ENCODE measurements at places on chromosomes 6 and 20.
A peak's percentile ranks its signal among the peaks of the same experiment; 100 is the strongest.

GRCh38 chr6:106510090-106510970 is 119.0 kb downstream of the RTN4IP1 start:
- DNase-seq = no peak

- no peak for DNase-seq
Observed at GRCh38 chr20:45911486-45912343, at the start of gene PLTP. TSS of gene PLTP (minus strand) at chr20:45912155. CDS start at chr20:45911452, 703 bp downstream.

- no peak for DNase-seq
Observed at GRCh38 chr6:104064876-104065275, 794.8 kb downstream of the HACE1 start.

DNA sequence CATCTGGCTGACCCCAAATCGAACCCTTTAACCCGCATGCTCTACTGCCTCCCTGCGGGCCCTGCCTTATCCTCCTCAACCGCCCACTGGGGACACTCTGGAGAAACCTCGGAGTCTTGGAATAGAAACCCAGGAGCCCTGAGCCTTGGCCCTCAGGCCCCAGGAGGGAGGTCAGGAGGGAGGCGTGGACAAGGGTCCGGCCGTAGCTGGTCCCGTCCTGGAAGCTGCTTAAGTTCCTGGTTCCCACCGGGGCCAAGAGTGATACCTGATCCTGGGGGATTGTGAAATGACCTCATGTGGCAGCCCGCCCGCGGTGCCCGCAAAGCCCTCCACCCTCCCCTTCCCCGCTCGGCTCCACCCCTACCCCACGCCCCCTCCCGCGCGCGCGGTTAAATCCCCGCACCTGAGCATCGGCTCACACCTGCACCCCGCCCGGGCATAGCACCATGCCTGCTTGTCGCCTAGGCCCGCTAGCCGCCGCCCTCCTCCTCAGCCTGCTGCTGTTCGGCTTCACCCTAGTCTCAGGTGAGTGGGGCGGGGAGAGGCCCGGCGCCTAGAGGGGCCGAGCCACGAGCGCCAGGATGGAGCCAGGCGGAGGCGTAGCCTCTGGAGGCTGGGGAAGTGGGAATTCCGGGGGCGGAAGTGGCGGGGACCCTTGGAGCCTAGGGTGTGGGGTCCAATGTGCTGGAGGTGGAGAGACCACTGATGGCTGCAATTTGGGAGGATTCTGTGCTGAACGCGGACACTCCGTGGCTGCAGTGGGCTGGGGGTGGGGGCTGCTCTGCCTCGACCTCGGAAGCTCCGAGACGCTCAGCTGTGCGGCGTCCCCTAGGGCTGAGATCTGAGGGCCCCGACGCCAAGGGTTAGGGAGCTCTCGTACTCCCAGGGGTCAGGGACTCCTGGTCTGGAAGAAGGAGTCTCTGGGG is at the start of gene WFDC2:
Gene WFDC2 (plus strand): TSS at position 418 of the 926 bp plus-strand sequence. CDS start 29 bp downstream, at position 447.
- no peak for DNase-seq

GRCh38 chr6:3966426-3966825 is 112.5 kb downstream of the FAM217A start:
- no peak for DNase-seq

DNA sequence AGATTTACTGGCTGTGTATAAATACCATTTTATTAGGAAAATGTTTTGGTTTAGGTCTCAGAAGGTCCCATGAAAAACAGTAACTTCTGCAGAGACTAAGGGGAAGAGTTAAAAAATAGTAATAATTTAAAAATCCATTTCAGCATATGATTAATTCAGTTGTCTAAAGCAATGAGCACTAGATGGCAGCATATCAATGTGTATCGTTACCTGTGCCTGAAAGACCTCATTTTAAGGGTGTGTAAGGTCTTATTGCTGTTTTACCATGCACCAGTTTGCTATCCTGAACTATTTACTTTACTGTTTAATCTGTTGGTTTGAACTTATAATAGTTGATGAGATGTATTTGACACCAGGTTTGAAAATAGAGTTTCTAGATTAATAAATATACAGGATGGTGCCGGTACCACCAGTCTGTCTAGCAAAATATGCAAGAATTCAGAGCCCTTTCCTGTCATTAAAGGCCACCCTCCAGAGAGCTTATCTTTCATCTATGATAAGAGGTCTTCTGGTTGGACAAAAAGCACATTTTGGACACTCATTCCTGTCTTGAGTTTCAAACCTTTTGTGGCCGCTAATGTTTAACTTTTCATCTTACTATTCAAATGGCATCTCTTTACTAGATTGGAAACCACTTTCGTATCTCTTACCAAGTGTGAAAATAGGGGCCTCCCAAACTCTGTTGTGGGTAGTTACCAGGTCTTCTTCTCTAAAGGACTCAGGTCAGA is 8.9 kb upstream of the AHI1 start:
- no peak for DNase-seq

DNA sequence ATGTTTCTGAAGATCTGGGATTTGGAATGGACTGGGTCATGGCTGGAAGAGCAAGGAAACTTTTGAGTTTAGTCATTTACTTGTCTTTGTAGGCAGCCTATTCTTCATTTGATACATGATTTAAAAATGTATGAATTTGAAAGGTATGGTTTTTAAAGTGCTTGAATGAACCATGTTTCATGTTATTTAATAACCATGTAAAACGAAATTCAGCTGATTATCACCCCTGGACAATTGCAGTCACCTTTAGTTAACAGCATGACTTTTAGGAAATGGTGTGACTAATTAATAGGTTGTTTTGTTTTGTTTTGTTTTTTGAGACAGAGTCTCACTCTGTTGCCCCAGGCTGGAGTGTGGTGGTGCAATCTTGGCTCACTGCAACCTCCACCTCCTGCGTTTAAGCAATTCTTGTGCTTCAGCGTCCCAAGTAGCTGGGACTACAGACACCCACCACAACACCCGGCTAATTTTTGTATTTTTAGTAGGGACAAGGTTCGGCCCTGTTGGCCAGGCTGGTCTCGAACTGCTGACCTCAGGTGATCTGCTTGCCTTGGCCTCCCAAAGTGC is 2.1 kb downstream of the STX11 start:
- DNase-seq = no peak

- no peak for DNase-seq
Observed at GRCh38 chr6:144335914-144336313, 50.8 kb downstream of the UTRN start.

- DNase-seq = no peak
Observed at GRCh38 chr6:79005497-79005896, 72.6 kb downstream of the PHIP start.

DNA sequence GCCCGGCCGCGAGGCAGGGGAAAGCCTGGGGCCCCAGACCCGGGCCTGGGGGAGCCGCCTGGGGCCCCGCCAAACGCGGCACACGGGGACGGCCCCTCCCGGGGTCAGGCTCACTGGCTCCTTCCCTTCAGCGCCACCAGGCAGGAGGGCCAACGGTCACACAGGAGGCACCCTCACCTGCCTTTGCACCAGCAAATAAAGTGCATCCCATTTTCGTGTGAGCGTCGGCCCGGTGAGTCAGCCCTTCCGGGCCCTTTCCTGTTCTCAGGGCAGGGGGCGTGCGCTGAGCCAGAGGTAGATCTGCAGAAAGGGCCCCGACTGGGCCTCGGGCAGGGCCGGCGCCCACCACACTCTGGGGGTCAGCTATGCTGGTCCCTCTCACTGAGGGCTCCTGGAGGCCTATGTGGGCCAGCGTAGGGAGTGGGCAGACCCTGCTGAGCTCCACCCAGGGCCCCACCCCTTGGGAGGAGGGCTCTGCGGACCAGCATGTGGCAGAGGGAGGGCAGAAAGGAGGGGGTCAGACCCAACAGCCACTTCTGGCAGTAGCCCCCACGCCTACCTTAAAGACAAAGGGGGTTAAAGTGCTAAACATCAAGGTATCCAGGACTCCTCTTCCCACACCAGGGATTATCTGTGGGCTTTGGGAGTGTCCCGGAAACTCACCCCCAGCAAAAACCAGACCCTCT is 931 bp upstream of the UCKL1 start:
- no peak for DNase-seq

GRCh38 chr6:131678442-131678841 is 22.8 kb downstream of the OR2A4 start:
- DNase-seq = no peak

DNA sequence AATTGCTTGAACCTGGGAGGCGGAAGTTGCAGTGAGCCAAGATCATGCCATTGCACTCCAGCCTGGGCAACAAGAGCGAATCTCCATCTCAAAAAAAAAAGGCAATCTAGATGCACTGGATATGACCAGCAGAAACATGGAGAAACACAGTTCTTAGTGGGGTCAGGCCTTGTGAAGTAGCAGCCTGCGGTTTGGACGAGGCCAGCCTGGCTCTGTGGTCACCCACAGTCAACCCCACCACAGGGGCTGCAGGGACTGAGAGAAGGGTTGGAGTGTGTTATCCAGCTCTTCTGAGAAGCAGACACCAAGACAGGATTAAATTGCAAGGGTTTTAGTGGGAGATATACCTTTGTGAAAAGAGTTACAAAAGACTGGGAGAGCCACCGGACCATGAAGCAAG is 194.3 kb upstream of the PROKR2 start:
- no peak for DNase-seq

GRCh38 chr6:142850679-142851423 is 94.1 kb downstream of the HIVEP2 start:
- DNase-seq = no peak

DNA sequence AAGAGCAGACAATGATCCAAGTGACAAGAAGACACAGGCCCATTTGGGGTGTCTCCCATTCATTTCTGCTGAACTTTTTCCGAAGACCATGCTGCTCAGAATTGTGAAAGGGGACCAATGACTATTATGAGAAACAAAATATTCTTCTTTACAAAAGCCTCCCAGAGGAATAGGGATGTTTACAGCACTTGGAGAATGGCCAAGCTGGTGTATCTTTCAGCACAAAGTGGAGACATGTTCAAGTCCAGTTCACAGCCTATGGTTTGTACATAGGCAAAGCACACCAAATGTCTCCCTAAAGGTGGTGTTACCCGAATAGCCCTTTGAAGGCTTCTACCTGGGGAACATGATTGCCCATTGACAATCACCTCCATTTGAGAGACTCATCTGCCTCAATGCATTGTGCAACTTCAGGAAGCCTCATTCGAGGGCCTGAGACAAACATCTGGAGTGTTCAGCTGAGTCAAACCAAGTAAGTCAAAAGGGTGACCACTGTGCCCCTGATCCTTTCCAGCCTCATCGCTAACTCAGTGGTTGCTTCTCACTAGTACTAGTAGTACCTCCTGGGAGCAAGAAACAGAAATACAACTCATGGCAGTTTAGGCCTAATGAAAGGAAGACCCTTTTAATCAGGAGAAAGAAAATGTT is 451.0 kb upstream of the MARCKS start:
- DNase-seq = peak; percentile 34

DNA sequence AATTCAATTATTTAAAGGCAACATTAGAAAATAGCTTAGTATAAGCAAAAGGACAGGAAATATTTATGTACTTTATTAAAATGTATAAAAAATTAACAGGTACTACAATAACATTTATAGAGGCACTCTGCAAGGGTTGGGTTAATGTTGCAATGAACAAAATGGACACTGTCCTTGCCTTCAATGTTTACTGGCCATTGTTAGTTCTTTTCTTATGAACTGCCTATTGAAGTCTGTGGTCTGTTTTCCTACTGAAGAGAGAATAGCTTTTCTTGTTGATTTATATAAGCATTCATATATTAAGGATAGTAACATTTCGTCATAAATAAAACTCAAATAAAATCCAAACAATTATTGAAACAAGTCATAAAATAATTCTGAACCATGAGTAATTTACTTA is 135.3 kb upstream of the BEND6 start:
- DNase-seq = no peak

- DNase-seq = no peak
Observed at GRCh38 chr6:1971612-1972011, 273.8 kb downstream of the GMDS start.

GRCh38 chr6:169489563-169490245 is 212.1 kb downstream of the WDR27 start:
- no peak for DNase-seq

GRCh38 chr20:37223053-37223452 is 38.6 kb downstream of the GHRH start:
- DNase-seq = peak; percentile 75

- DNase-seq = no peak
Observed at GRCh38 chr6:46882645-46883044, 39.1 kb downstream of the ADGRF5 start.

DNA sequence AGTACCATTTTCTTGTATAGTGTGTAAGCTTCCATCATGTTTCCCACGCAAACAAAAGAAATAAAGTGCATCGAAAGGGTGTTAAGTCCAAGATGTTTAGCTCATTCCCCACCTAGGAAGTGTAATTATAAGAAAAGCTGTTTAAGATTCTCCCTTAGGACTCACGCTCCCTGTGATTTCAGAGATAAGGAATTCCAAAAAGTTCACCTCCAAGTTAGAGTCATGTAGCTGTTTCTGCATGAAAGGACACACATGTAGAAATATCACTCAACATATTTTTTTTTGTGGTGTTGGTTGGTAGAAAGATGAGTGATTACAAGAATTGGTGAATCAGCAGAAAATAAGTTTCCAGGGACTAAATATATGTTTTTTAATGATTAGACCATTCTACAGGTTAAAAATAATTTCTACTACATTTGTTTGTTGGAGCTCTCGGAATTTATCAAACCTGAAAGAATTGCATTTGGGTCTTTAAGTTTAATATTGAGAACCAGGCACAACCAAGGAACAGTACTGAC is 10.4 kb downstream of the OPN5 start:
- no peak for DNase-seq

DNA sequence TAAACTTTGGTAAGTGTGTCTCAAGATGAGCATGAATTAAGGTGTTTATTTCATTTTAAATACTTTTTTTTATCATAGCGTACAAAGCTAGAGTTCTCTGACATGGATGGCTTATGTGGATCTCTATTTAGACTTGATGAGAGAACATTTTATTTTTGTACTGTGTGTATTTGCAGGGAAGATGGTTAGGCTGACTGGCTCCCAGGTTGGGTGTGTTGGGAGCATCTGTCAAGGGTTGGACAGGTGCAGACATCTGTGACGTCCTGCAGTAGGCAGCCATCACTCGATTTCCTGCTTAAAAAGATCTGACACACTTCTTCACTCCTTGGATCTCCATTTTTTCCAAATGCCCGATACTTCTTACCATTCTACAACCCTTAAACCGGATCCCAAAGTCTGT is 221.9 kb upstream of the QKI start:
- no peak for DNase-seq

Data from skeletal muscle cell (primary cell).